ENCODE measurements at places on chromosomes 7 and 10.

DNA sequence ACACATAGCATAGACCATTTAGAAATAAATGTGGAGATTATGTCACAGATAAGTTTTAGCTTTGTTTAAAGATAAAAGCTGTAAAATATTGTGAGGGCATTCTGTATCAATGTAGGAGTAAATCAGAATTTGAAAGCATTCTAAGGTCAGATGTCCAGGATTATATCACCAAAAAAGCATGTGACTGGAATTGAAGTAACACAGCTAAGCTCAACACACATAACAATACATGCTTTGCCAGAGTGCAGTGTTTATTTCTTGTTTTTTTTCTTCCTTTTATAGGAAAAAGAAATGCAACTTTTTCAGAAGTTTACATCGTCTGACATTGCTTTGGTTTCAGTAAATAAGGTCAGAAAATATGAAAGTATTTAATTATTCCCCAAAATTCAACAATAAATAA, 183.4 kb downstream of the HTR7 start:
- no peak for DNase-seq

DNA sequence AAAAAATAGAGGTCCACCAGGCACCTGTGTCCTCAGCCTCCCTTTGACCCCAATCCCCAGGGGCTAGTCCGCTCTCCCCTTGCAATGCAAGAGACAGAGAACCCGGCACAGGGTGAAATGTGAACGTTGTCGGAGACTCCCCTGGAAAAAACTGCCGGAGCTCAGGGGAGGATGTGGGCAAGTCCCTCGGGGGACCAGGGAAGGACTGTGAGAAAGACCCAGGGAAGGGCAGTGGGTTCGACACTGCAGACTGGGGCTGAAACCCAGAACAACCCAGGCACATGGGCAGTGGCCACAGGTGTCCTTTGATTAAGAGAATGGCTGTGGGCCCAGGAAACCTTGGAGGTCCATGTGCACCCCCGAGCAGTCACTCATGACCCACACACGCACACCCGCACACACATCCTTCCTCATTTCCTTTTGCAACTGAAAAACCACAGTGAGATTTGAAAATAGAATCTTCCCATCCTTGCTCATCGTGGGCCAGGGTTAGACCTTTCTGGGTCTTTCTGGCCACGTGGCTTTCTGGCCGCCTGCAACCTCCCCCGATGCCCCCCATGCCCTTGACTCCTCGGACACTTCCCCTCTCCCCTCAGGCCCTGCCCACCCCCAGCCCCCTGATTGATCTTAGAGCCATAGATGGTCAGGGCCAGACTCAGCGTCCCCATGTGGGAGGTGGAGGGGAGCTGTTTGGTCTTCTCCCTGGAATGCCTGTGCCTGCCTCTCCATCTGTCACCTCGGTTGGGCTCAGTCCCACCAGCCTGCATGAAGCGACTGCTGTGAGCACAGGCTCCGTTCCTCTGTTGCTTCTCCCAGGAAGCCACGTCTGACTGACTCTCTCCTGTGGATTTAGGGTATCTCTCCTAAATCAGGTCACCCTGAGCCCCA, 7.9 kb downstream of the LAT2 start:
- DNase-seq, result no peak

GRCh38 chr10:110959379-110960332, 40.3 kb downstream of the SHOC2 start:
- no peak for DNase-seq

DNA sequence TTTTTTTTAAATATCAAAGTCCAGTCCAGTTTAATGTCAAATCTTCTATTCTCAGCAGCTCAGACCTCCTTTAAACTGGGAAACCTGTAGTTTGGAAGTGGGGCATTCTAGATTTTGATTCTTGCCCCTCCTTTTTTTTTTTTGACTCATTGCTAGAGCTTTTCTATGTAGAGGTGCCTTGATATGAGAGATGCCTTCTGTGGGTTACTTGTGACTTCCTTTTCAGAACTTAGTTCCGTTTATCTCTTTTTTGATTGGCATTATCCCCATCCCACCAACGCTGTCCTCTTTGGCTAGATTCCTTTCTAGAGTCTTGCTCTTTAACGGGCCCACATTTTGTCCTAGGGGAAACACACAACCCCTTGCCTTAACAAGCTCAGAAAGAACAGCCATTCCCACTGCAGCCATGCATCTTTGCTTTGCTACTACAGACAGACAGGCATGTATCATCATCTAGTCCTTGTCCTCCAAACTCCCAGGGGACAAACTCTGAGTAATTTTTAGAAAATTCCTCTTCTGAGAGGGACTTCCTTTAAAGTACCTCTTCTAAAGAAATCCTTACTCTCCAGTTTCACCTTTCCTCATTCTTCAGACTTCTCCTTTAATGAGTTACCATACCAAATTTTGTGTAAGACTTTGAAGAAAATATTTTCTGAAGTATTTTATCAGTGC, 153.6 kb downstream of the PHF14 start:
- DNase-seq, result no peak

- no peak for DNase-seq
Observed at GRCh38 chr10:44389150-44389549, 4.3 kb upstream of the CXCL12 start.

GRCh38 chr10:24310104-24310503, 101.2 kb downstream of the KIAA1217 start:
- no peak for DNase-seq

DNA sequence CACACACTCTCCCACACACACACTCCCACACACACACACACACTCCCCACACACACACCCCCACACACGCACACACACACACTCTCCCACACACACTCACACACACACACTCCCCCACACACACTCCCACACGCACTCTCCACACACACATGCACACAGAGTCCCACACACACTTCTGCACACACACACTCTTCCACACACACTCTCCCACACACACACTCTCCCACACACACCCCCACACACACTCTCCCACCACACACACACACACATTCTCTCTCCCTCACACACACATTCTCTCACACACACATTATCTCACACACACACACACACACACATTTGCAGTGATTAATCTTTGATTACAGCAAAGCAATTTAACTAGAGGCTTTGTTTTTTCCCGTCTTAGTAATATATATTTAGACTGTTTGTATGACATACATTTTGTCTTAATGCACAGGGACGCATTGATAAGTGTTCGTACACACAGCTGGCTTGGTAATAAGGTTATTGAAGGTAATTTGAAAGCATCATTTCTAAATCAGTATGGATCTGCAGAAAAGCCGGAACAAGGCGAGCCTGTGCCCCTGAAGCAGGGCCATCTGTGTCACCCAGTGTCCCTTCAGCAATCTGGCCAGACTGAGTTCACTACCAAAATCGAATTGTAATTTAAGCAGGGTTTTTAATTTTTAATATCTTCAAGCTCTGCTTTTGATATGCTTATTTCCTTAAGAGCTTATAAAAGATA, 69.9 kb upstream of the SH2B2 start:
- no peak for DNase-seq

GRCh38 chr7:148270576-148270975, 320.0 kb upstream of the C7orf33 start:
- DNase-seq, result no peak

- no peak for DNase-seq
Observed at GRCh38 chr7:2602406-2603043, 29.3 kb upstream of the TTYH3 start.

DNA sequence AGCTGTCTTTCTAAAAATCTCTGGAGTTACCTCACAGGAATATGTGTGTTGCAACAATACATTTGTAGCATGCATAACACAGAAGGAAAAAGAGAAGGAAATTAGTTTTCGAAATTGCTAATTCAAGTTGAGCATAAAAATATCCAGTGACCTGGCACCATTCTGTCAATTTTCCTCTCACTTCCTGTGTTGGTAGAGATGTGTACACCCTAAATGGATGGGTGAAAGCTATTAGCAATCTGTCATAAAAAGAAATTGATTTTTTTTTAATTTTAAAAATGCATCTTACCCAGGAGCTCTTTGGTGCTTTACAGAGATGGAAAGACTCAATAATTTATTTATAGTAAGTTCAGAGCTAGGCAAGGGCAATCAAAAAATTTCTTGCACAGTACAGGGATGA, 333.3 kb upstream of the TMEM229A start:
- DNase-seq, result no peak

- no peak for DNase-seq
Observed at GRCh38 chr10:124602646-124603365, 141.2 kb downstream of the LHPP start.

DNA sequence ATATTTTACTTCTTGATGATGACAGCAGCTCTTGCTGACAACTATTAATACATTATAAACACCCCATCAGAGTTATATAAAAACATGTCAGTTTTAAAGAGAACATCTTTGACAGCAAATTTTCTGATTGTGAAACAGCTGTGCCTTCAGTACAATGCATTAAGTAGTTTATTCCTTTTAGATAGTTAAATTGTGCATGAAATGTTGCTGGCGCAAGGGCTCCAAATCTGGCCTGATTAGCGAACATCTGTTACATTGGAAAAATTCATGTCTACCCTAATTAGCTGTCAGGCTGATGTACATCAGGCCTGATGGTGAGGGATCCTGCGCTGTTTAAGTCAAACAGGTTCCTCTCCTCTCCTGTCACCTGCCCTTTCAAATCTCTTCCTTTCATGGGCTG, 171.9 kb upstream of the SP8 start:
- no peak for DNase-seq

DNA sequence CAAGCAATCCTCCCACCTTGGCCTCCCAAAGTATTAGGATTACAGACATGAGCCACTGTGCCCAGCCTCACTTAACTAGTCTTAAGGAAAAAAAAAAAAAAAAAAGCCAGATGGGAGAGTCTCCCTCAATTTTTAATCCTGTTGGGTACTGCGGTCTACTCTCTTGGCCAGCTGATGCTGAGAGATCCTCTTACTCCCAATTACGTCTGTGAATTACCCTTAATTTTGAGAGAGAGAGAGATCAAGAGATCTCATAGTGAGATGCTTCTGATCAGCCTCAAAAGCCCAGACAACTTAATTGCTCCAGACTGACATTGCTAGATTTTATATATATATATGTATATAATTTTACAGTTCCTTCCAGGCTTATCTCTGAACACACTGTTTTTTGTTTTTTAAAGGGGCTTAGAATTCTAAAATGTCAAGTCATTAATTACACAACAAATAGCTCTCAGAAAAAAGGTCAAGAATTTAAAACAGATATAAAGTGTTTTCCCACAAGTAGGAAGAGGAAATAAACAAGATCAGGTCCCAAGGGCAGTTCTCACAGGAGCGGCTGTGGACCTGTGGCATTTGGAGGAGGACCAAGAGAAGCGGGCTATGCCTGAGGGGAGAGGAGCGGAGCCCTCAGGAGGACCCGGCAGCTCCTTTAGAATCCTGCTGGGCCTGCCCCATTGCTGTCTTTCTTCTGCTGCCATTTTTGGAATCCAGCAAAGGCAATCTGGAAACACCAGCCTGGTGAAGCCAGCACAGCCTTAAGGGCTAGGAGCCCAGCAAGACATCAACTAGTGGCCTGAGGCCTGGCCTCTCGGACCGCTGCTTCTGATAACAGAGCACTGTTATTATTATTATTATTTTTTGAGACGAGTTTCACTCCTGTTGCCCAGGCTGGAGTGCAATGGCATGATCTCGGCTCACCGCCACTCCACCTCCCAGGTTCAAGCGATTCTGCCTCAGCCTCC, 30.1 kb downstream of the DENND2A start:
- no peak for DNase-seq

DNA sequence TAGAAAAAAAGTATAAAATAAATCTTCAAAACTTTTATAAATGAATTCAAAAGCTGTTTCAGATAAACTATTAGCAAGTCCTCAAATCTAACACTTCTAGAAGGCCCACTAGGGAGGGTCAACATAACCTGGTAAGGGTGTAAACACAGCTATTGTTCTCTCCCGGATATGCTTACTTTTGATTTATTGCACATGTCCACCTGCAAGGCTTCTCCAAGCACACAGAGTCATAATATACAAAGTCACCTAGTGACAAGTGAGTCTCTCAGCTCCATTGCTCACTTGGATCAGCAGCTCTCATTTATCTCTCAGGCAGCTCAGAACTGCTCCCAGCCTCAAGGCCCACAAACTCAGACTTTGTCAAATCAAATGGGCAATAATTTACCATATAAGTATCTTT, 44.0 kb upstream of the COL1A2 start:
- no peak for DNase-seq

DNA sequence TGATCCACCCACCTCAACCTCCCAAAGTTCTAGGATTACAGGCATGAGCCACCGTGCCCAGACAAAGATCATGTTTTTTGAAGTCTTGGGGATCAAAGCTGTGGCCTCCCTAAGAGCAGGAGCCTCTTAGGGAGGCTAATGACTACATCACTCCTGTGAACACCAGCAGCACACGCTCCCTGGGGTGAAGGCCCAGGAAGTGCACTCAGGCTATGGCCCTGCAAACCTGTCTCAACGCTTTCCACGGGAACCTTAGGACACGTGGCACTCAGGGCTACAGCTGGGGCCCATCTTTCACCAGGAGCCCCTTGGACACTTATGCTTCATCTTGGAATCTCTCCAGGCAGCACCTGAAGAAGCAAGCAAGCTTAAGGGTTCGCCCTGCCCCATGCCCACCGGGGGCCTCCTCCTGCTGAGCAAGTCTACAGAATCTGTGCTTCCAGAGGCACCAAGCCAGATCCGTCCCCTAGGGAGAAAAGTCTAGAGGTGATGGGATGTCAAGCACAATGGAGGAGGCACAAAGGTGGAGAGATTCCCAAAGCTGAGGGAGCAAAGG, 18.4 kb downstream of the VSTM4 start:
- DNase-seq, result no peak

- peak; percentile 45 for DNase-seq
Observed at GRCh38 chr10:77641788-77642397, 4.3 kb upstream of the KCNMA1 start.

DNA sequence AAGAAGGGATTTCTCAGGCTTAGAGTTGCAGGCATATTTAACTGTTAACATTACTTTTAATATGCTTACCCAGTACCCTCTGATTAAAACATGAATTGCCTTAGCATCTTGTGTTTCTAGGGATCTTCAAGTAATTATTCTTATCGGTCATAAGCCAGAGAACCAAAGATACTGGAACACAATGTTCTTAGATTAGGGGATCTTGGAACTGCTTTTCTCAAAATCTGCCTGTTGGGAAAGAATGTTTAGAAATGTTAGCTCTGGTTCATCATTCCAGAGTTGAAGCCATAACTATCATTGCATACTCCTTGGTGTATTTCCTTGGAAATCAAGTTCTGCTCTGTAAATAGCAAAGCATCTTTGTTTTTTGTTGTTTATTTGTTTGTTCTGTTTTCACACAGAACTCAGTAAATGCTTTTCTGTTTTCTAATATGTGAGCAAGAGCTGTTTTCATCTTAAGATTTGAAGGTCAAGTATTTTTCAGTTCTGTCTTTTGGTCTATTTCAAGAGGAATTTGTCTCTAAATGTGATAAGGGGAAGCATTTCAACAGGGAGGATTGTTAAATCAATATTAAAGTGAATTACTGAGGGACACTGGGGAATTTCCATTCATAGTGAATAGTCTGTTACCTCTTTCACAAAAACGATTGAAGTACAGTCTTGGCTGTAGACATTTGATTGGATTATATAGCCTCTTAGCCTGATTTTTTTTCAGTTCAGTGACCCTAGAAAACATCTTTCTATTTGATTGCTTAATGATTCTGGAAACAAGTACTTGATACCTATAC, 103.2 kb upstream of the CYP26C1 start:
- DNase-seq, result no peak

- no peak for DNase-seq
Observed at GRCh38 chr7:88218836-88219605, 817 bp downstream of the SRI start.
